Activated CD4-positive, alpha-beta T cell treated with anti-CD3 and anti-CD28 coated beads for 36 hours (primary cell): ENCODE measurements at places on chromosomes 3 and 15. TPM values are rescaled to one million over a fixed set of nuclear protein-coding genes. Genes with fewer than 3 reads are reported as not detected.

GRCh38 chr15:71687902-71688508 lies 122.3 kb upstream of the NR2E3 start:
- H3K27me3 ChIP-seq = peaks cover 17% of the 10 kb centered on the region
- no peak for DNase-seq
- H3K36me3 ChIP-seq = no peaks in the 10 kb centered on the region

GALK2 gene
- total RNA-seq = 19.9 TPM

PRRT3 gene
- 8.1 TPM for total RNA-seq

GRCh38 chr15:100061944-100062343 lies 279.8 kb downstream of the ADAMTS17 start:
- H3K4me1 ChIP-seq = no peaks in the 10 kb centered on the region
- H3K36me3 ChIP-seq = no peaks in the 10 kb centered on the region
- H3K27ac ChIP-seq = no peak overlapping the region
- no peaks in the 10 kb centered on the region for H3K27me3 ChIP-seq
- no peak for DNase-seq

DNA sequence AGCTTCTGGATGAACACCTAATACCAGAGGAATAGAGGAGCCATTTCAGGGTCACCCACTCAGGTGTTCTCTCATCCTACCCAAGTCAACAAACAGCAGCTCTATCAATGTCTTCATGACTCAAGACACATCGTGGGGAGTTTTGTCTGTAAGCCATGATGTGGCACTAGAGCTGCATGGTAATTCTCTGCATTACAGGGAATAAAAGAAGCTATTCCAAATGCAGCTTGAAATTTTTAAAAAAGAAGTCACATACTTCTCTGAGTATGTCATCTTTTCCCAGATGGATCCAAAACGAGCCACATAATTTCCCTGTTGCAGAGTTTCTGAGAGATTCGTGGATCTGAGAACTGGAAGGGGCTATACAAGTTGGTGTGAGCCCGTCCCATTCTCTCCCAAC lies 6.1 kb upstream of the THSD4 start:
- no peak for DNase-seq
- no peak overlapping the region for H3K4me3 ChIP-seq
- H3K27me3 ChIP-seq = peaks cover 13% of the 10 kb centered on the region
- no peaks in the 10 kb centered on the region for H3K36me3 ChIP-seq
- H3K4me1 ChIP-seq = peaks cover 3% of the 10 kb centered on the region

ATR gene
- total RNA-seq = 39.9 TPM

DNA sequence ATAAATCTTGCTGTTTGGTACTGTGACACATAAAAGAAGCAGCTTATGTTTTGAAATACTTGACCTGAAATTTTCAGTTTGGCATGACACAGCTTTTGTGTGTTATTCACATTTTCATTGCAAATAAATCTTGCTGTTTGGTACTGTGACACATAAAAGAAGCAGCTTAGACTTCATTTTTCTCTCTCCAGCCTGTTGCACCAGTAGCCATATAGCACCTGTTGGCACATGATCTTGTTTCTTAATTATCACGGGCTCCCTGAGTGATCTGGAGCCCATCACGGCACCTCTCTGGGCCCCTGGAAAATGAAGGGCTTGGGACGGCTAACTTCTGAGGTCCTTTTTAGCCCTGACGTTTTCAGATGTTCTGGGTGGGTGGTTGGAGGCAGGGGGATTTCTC lies 77.4 kb upstream of the SLCO3A1 start:
- peaks cover 21% of the 10 kb centered on the region for H3K27me3 ChIP-seq
- H3K27ac ChIP-seq = no peak overlapping the region
- no peaks in the 10 kb centered on the region for H3K4me1 ChIP-seq
- H3K4me3 ChIP-seq = no peak overlapping the region
- no peak for DNase-seq

FGF7 gene
- total RNA-seq = not detected

DNA sequence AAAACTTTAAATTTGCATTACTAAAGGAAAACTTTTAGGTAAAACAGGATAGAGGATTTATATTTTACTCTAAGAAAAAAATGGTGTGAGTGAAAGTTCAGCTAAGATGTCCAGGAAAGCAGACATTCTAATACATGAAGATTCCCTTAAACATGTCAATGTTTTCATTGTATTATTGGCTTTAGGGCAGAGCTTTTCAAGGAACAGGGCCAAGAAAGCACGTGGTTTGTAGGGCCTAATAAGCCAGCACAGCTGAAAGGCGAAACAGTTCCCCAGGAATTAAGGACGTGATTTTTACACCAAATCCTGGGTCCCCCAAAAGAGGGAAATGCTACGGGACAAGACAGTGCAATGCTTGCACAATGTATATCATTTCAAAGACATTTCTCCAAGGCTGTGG lies 48.6 kb upstream of the MKRN3 start:
- no peaks in the 10 kb centered on the region for H3K36me3 ChIP-seq
- H3K4me1 ChIP-seq = no peaks in the 10 kb centered on the region
- no peak for DNase-seq
- H3K4me3 ChIP-seq = no peak overlapping the region

DNA sequence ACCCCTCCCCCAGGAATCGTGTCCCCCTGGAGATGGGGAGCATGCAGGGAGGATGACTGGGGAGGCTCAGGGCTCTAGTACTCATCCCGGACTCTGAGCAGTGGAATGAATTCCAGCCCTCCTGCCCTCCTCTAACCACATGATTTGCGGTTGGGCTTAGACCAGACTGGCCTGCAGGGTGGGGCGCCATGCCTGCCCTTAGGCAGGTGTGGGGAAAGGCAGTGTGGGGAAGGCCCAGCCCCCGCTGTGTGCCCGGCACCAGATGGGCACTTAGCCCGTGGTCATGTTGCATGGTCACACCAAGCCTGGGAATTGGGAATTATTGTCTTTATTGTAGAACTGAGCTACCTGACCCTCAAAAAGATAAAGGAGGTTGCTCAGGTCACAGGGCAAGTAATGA lies 283.8 kb downstream of the TLE3 start:
- no peaks in the 10 kb centered on the region for H3K4me1 ChIP-seq
- H3K27me3 ChIP-seq = no peaks in the 10 kb centered on the region
- no peak overlapping the region for H3K27ac ChIP-seq
- no peak overlapping the region for H3K4me3 ChIP-seq
- DNase-seq = no peak
- no peaks in the 10 kb centered on the region for H3K36me3 ChIP-seq

DNA sequence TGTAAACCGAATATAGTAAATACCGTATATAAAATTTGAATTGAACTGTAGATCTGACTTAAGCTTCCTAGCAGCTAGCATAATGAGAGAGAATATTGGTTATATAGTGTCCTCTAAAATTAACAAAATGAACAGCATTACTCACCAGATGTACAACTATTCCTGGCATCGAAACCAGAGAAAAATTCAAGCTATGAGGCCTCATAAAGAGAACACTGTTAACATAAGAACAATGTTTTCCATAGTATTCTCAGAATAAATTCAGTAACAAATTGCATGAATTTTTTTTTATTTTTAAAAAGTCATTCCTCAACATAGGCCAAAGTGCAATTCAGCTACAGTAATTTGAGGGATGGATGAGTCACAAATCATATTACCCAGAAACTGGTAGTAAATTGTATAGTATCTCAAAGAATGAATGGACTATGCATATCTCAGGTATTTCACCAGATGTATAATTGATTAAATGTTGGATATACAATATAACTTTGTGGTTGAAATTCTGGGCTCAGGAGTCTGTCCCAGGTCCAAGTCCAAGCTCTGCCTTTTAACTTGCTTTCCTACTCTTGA lies 5.0 kb downstream of the TMEM207 start:
- no peak overlapping the region for H3K4me3 ChIP-seq
- no peak for DNase-seq
- H3K27me3 ChIP-seq = peaks cover 3% of the 10 kb centered on the region

ABI3BP gene
- total RNA-seq = not detected

GRCh38 chr3:64654013-64654412 lies 33.8 kb downstream of the ADAMTS9 start:
- no peaks in the 10 kb centered on the region for H3K36me3 ChIP-seq
- no peaks in the 10 kb centered on the region for H3K27me3 ChIP-seq
- no peak for DNase-seq
- H3K27ac ChIP-seq = no peak overlapping the region

- H3K4me1 ChIP-seq = no peaks in the 10 kb centered on the region
- DNase-seq = no peak
- no peak overlapping the region for H3K27ac ChIP-seq
- no peak overlapping the region for H3K4me3 ChIP-seq
These were observed 14.0 kb downstream of the PLXNA1 start for GRCh38 chr3:126996905-126997304.

DNA sequence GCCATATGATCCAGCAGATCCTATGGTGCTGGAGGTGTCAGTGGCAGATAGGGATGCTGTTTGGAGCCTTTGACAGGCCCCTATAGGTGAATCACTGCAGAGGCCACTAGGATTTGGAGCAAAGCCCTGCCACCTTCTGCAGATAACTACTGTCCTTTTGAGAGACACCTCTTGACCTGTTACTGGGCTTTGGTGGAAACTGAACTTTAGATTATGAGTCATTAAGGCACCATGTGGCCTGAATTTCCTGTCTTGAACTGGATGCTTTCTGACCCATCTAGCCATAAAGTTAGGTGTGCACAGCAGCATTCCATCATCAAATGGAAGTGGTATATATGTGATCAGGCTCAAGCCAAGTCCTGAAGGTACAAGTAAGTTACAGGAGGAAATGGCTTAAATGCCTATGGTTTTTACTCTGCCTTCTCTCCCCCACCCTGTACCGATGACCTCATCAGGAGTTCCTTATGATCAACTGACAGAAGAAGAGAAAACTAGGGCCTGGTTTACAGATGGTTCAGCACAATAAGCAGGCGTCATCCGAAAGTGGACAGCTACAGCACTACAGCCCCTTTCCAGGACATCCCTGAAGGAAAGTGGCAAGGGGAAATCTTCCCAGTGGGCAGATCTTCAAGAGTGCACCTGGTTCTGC lies 565.6 kb upstream of the AGTR1 start:
- no peaks in the 10 kb centered on the region for H3K4me1 ChIP-seq
- no peak overlapping the region for H3K4me3 ChIP-seq
- H3K27me3 ChIP-seq = no peaks in the 10 kb centered on the region
- H3K27ac ChIP-seq = no peak overlapping the region
- DNase-seq = no peak

DNA sequence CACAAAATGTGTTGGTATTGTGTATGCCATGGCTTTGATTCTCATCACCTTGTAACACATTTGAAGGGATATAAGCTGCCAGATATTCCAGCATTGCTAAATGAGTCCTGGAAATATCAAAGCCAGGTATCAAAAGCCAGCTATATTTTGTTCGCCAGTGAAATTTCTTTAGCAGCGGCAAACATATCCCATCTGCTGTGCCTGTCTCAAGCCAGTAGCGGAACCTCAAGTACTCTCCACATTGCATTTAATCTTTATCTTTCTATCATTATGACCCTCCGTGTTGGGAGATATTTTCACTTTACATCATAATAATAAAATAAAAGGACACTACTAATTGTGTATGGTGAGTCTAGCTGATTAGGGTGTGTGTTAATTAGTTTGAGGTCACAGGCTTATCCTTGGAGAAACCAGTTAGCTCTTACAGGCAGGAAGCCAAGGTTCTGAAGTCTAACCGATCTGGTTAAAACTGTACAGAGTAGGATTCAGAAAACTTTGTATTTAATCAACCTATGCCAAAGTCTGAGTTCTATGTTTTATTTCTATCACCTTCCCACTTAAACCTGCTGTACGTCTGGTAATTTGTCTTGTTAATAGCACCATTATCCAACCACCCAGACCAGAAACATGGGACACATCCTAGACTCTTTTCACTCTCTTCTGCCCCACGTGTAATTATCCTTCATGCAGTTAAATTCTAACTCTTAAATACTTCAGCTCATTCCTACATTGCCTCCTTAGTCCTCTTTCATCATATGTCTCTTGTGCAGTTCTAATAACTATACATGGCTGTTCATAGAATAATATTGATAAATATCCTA lies 14.5 kb downstream of the TIPARP start:
- H3K36me3 ChIP-seq = peaks cover 26% of the 10 kb centered on the region
- H3K27ac ChIP-seq = peak overlapping the region; percentile 59
- no peak overlapping the region for H3K4me3 ChIP-seq
- DNase-seq = no peak
- H3K27me3 ChIP-seq = no peaks in the 10 kb centered on the region
